ENCODE measurements at places on chromosomes 5 and 9.

DNA sequence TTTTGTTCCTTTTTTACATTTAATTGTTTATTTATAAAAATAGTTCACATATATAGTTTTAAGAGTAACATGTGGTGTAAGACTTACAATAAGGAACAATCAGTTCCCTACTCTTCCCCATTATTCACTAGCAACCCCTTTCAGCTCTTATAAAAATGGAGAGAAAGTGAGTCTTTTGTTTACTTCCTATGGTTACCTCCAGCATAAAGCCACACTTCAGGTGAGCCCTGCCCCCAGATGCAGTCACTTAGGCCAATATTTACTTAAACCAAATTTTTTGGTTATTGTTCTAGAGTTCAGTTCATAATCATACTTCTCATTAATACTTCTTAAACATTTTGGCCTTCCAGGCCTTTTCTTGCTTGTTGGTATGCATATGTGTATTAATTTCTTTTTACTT lies 33.7 kb downstream of the UBE2R2 start:
- DNase-seq, result no peak

- DNase-seq, result peak; percentile 69
Measured at GRCh38 chr9:121735065-121735792, 83.8 kb downstream of the DAB2IP start.

- DNase-seq, result no peak
Measured at GRCh38 chr9:98795295-98795955, 930 bp downstream of the ANKS6 start.

GRCh38 chr9:14096258-14096922 lies 217.6 kb downstream of the NFIB start:
- DNase-seq, result peak; percentile 50

- peak; percentile 87 for DNase-seq
Measured at GRCh38 chr5:96626956-96627355, 35.2 kb upstream of the CAST start.

DNA sequence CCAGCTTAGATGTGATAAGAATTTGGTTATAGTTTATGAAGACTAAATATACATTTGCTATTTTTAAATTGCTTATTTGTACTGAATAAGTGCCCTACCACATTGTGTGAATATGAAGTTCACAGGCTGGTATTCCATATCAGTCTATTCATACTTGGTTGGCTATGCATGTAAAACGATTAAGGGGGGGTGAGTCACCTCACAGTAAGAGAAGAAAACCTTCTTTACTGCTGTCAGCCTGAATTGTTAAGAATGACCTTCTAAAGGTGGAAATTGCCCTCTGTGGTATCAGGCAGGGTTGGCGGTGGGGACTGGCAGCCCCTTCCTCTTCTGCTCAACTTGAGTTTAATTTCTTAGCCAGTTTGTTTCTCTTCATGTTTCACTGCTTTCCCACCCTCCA lies 127.0 kb upstream of the RPS23 start:
- peak; percentile 88 for DNase-seq

DNA sequence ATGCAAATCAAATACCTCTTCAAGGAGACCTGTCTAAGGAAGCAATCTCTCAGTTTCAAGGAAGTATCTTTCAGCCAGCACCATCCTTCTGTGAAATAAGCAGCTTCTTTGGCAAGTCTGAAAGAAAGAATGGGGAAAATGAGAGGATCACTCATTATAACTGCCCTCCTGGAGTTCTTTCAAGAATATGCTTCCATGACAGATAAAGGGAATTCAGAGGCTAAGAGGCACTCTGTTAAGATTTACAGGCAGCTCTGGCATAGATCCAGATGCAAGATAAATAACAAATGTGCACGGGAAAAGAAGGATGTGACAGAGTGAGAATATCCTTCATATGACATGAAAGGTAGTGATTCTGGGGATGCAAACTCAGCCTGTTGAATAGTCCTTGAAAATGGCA lies 348.2 kb upstream of the CCNG1 start:
- no peak for DNase-seq

- no peak for DNase-seq
Measured at GRCh38 chr5:133109655-133110483, 58.1 kb downstream of the HSPA4 start.

GRCh38 chr9:31078175-31078574 lies 1306.3 kb upstream of the ACO1 start:
- no peak for DNase-seq

DNA sequence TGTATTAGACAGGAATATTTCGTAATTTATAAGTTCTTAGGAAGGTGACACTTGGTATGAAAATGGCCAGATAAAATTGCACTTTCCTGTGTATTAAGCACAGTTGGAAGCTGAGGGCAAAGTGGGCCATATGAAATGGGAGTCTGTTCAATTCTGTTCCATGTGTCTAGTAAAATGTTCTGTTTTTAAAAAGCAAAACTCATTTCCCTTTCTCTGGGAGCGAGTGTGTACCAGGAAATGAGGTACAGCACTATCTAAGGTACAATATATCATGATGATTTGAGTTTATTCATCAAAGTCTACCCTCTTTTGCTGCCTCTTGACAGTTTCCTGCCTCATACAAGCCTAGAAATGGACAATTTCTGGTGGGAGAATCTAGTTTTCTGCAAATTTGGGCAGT lies 51.2 kb upstream of the KCNN2 start:
- DNase-seq, result no peak

DNA sequence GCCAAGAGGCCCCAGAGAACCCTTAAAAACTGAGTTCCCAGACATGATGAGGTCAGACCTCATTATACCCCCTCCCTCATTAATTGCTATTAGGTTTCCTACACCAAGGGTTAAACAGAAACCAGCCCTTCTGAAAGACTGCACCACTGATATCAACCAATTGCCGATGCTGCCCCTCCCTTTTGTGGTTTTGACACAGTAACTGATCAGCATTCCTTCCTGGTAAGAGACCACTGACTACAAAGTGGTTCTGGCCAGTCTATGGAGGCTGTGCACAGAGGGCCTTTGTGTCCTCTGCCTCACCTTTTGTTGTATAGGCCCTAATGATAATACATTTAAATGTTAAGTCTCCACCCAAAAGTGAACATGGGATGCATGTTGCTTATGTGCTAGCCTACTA lies 201.5 kb downstream of the FRMD3 start:
- peak; percentile 7 for DNase-seq

DNA sequence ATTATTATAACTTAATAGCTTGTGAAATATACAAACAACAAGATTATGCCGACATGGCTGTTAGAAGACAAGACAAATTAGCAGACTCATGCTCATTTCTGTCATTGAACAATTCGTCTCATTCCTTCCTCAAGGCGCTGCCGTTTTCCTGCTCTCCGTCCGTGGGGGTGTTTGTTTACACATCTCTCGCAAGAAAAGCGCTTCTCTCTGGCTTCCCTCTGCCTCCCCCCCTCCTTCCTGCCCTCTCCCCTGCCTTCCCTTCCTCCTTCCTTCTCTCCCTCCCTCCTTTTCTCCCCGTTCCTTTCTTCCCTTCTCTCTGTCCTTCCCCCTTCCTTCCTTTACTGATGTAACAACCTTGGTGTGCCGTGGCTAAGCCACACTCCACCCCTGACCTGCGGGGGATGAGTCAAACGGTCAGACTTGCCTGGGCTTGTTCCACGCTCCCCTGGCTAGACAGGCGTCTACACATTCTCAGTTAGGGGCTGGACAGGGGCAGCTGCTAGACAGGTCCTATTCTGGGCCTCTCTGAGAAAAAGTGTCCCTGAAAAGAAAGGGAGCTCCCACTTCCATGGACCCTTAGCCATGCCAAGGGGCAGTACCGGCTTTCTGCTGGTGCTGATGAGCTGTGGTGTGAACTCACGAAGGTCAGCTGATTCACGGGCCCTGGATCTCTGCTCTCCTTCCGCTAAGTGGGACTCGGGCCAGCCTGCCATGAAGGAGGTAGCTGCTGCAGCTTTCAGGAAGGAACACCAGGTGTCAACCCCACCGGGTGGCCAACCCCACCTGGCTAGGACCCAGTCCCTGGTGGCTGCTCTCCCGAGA lies 32.0 kb upstream of the SPTLC1 start:
- peak; percentile 94 for DNase-seq

- DNase-seq, result no peak
Measured at GRCh38 chr9:89020754-89021153, 29.5 kb downstream of the S1PR3 start.

DNA sequence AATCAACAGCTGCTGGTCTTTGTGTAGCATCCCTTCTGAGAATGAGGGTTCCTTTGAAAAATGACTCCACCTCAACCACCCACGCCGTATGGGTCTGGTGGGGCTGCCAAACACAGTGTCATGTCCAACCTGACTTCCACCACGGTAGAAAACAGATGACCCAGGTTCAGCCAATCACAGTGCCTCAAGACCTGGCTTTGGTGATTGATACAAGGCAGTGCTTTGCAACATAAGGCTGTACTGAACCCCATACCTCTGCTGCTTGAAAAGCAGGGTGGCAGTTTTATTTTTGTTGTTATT lies 11.5 kb upstream of the TGFBR1 start:
- DNase-seq, result no peak

DNA sequence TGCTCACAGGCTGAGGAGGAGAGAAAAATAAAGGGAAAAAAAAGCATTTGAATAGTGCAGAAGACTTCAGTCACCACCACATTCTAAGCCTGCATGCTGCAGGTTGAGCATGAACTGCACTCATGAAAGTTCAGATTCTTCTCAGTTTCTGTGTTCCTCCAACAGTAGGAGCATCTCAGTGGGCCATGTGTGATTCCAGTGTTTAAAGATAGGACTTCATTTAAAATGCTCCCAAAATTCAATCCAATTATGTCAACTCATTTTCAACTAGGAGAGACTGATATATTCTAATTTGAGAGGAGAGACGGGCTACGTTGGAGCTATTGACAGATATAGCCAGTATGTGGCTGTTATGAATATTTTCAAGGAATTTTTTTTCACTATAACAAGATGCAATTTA lies 186.8 kb downstream of the HCN1 start:
- DNase-seq, result no peak

GRCh38 chr9:137592767-137593166 lies 2.5 kb upstream of the ZMYND19 start:
- DNase-seq, result no peak

DNA sequence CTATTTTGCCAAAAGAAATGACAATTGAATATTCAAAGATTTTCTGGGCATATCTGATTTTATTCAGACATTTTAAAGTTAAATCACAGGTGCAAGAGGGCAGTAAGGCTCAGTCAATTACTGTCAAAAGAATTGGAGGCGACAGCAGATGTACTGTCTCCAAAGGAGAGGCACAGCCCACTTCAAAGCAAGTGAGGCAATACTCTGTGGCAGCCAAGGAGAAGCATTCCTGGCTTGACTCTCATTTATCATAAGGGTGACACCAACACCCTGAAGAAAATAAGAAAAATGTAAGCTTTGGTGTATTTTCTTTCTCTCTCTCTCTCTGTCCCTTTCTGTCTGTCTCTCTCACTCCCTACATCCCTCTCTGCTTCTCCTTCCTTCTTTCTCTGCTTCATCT lies 93.3 kb downstream of the SVEP1 start:
- DNase-seq, result no peak

GRCh38 chr9:82600536-82601292 lies 462.2 kb downstream of the RASEF start:
- no peak for DNase-seq

- DNase-seq, result no peak
Measured at GRCh38 chr5:135425641-135426040, 21.5 kb downstream of the DCANP1 start.

DNA sequence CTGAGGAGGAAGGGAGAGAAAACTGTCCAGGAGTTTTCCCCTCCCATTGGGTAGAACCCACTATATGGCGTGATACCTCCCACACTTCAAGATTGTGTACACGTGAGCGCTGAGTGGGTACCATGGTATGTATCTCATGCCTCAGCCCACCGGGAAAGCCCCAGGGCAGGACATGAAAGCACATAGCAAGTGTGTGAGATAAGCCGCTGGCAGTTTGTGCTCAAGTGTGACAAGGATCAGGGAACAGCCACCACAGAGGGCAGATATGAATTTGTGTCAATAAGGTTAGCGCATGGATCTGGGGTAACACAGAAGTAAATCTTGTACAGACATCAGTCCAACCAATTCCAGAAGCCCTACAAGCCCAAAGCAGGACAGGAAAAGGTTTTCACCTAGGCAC lies 42.6 kb upstream of the NAA35 start:
- no peak for DNase-seq

GRCh38 chr9:126952205-126952977 lies 37.8 kb downstream of the RALGPS1 start:
- no peak for DNase-seq

DNA sequence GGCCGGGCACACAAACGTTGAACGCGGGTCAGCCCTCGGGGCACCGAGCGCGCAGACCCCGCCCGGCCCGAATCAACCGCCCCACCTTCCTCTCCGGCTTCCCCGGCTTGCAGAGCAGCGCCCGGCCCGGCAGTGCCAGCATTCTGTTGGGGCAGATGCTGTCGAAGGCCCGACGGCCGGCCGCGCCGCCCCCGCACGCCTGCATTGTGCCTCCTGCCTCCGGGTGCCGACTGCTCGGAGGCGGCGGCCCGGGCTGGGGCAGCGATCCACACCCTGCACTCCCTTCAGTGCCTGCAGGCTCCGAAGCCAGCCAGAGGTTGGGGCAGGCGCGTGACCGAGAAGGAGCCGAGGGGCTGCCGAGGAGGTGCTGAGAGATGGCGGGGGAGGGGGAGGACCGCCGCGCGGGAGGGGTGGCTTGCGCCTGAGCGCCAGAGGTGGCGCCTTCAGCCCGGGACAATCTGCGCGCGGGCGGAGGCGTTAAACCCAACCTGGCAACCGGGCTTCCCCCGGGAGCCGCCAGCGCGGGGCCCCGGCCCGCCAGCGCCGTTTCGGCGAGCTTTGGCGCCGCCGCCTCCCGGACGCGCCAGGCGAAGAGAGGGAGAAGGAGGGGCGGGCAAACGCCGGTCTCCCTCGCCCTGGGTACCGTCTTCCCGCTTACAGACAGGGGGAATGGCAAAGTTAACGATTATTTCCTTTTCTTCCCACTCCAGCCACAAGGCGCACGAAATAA lies at the start of gene MCIDAS:
Gene MCIDAS, minus strand, starts transcription at position 382 of the 730 bp plus-strand sequence. Its CDS starts 177 bp downstream, at position 205.
- DNase-seq, result peak; percentile 61

DNA sequence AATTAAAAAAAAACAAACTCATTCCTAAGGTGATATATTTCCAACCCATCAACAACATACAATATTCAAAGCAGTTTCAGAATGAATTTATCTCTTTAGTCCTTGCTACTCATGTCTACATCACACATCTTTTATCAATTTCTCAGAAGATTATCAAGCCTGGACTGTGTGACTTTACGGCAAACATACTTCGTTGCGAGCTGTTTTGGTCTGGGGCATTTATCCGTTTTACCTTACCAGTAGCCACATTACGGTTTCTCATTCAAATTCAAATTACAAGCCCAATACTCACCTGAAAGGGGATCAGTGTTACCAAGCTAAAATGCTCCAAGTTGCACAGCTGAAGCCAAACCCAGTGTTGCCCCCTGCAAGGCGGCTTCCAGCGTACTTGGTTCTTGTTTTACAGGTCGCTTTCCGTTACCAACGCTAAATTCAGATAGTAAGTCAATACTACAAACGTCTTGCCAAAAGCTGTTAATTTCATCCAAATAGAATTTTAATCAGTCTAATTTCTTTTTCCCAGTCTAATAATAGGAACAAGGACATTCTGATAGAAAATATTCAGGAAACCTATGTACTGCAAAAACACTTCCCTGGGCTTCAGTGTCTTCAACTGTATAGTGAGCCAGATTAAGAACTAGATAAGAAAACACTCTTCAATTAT lies 1.8 kb downstream of the HNRNPH1 start:
- DNase-seq, result no peak

GRCh38 chr5:5658226-5658625 lies 235.7 kb downstream of the ICE1 start:
- peak; percentile 71 for DNase-seq
